ENCODE measurements at places on chromosomes 5 and 9.

- no peak for DNase-seq
Observed at GRCh38 chr5:92002721-92003274, 619.7 kb upstream of the ARRDC3 start.

- DNase-seq = no peak
Observed at GRCh38 chr9:120030847-120031246, 549.1 kb downstream of the CDK5RAP2 start.

GRCh38 chr5:41296066-41296465 is 82.7 kb upstream of the C6 start:
- DNase-seq = no peak

- no peak for DNase-seq
Observed at GRCh38 chr9:135009794-135010585, 77.5 kb upstream of the OLFM1 start.

DNA sequence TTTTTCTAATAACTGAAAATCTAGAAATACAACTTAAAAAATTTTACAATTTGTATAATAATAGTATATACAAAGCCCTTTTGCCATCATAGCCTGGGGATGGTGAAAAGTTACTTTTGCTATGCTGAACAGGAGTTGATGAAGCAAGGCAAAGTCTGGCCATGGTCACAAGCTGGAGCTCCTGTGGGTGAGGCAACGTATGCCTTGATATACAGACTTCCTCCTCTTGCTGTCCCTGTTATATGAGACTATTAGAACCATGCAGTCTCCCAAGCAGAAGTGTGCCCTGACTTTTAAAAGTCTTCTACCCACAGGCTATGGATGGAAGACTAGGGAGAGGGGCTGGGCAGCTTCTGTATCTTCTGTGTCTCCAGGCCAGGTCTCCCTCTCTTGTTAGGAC is 15.7 kb downstream of the FAM151B start:
- no peak for DNase-seq

DNA sequence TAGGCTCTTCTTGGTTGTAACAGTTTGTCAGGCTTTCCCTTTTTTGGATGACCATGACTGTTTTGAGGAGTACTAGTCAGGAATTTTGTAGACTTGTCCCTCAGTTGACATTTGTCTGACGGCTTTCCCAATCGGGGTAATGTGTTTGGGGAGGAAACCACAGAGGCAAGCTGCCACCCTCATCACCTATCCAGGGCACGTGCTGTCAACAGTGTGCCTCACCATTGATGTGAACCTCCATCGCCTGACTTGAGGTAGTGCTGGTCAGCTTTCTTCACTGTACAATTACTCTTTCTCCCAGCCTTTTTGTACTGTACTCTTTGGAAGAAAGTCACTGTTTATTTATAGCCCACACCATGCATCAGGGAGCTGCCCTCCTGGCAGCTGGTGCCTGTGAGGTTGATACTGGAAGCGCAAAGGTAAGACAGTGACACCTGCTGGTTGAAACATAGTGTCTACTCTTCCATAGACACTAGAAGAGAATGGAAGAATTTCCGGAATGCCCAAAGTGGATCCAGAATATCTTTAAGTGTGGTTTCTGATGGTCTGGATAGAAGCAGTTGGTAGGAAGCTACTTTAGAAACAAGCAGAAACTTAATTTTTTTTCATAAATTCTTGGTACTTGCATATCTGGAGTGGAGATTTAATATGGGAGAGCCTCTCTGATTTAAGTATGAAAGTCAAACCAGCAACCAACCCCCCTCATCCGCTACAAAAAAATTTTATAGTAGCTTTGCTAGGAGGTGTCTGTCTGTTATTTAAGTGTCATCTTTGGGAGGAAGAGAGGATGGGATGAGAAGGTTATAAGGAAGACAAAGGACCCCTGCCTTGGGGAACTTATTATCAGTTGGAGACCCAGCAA is 69.3 kb downstream of the SNX30 start:
- DNase-seq = peak; percentile 86
